Activated naive CD4-positive, alpha-beta T cell treated with anti-CD3 and anti-CD28 coated beads, Interleukin-2, amount 50 U/mL, for 16 hours (primary cell): ENCODE measurements at places on chromosomes 2 and 18.

GRCh38 chr2:156021146-156022040 is 311.1 kb downstream of the NR4A2 start:
- DNase-seq: no peak

DNA sequence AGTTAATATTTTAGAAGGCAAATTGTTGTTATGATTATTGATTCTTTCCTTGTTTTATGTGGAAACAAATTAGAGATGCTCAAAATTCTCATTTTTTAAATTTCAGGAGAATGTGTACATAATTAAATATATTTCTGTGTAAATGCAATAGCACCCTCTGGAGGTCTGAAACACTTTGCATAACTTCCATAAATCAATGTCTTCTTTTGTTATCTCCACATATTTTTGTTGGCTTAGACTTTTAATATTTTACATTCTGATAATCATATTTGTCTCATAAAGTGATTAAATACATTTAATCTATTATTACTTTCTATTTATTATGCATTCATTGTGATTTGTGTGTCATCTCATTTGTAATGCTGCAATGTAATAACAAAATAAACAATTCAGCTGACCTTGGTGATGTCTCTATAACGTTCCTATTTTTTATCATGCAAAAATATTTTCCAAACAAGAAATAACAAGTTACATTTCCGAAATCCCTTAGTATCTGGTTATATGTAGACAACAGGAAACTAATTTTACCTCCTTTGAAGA is 201.8 kb upstream of the GALNT5 start:
- DNase-seq: no peak

DNA sequence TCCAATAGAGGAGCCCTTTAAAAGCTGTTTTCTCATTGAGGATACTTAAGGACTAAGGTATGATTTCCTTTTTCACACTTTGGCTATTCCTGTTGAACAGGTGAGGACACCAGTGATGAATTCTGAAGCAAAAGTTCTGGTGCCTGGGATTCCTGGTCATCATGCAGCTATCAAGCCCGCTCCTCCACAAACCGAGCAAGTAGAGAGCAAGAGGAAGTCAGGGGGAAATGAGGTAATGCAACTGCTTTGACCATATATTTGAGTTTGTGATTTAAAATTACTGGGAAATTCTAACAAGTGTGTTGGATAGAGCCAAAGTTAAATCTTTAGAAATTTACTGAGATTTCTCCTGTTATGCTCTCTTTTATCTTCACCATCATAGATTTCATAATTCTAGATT is 33.0 kb downstream of the WDR43 start:
- DNase-seq: no peak

DNA sequence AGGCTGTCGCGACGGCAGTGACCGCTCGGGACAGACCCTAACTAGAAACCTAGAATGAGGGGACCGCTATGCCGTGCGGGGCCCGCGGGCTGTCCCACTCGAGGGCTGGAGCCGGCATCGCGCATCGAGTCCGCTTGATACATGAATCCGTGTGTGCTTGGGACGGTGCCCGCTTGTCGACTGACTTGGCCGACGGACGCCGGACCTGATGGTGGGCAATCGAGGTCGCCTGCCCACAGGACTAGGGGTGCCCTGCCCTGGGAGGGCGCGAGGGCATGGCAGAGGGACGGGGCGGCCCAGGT is 749 bp upstream of the PTMA start:
- peak; percentile 63 for DNase-seq

- DNase-seq: no peak
Observed at GRCh38 chr2:228624733-228625132, 443.2 kb upstream of the SPHKAP start.

DNA sequence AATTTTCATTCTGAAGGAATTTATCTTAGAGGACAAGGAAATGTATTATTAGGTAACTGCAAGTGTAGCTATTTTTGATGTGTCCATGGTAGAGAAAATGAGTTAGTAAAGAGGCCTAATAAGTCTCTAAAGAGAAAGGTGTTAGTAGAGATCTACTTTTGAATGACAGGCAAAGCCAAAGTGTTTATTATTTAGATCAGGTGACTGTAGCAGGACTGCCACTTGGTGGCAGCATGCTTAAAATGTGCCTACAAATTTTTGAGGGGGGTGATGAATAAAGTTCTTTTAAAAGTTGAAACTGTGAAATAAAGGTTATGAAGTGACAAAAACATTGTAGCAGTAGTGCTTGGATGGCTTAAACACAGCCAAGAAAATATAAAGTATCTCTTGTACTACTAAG is 421.5 kb upstream of the MEIS1 start:
- no peak for DNase-seq
